Stomach (tissue), 19 donors: ENCODE measurements at places on chromosomes 4 and X. TPM values are rescaled to one million over a fixed set of nuclear protein-coding genes. Genes with fewer than 3 reads are reported as not detected.

The NOP14 gene
- total RNA-seq, result 68.7 TPM

The INPP4B gene
- total RNA-seq, result 40.2 TPM

The CFI gene
- 0.45 TPM for total RNA-seq

The EPGN gene
- total RNA-seq, result not detected

The FAM9A gene
- total RNA-seq, result not detected

The RBMXL3 gene
- not detected for total RNA-seq

The VCX2 gene
- total RNA-seq, result not detected

The PLCXD1 gene
- 34.4 TPM for total RNA-seq

The C4orf36 gene
- total RNA-seq, result not detected

The TIGD4 gene
- 4.1 TPM for total RNA-seq

The GAGE12H gene
- not detected for total RNA-seq

The CYBB gene
- total RNA-seq, result 2.9 TPM

The ADH1A gene
- total RNA-seq, result not detected

The PAGE2 gene
- total RNA-seq, result not detected

The HTN3 gene
- total RNA-seq, result not detected

The TKTL1 gene
- total RNA-seq, result not detected

The KCNE5 gene
- not detected for total RNA-seq

The VEGFC gene
- total RNA-seq, result 6.4 TPM

The NEUROG2 gene
- not detected for total RNA-seq

The PLP1 gene
- 10.3 TPM for total RNA-seq

The CFAP99 gene
- 0.45 TPM for total RNA-seq

The C4orf33 gene
- total RNA-seq, result 4.5 TPM

The MBNL3 gene
- total RNA-seq, result 31.7 TPM

The MAGEA3 gene
- not detected for total RNA-seq

The FREM3 gene
- total RNA-seq, result 0.18 TPM

The VCX gene
- not detected for total RNA-seq

The USP9X gene
- 218 TPM for total RNA-seq

The CT47B1 gene
- not detected for total RNA-seq

The HTN1 gene
- not detected for total RNA-seq

The RHOXF2B gene
- total RNA-seq, result not detected

The P2RY10 gene
- not detected for total RNA-seq

The RLIM gene
- total RNA-seq, result 2.9 TPM

The SPANXN4 gene
- not detected for total RNA-seq

The USP17L25 gene
- total RNA-seq, result not detected

The PABPC1L2A gene
- total RNA-seq, result not detected

The GAGE12D gene
- total RNA-seq, result not detected

The ZNF185 gene
- total RNA-seq, result 3.2 TPM

The BEX1 gene
- 19.5 TPM for total RNA-seq

The ACE2 gene
- 1.0 TPM for total RNA-seq

The ENPP6 gene
- total RNA-seq, result not detected

The PNCK gene
- 16.5 TPM for total RNA-seq

The NALF2 gene
- not detected for total RNA-seq

The GABRB1 gene
- total RNA-seq, result 2.8 TPM

The HDX gene
- under 0.01 TPM for total RNA-seq

The DDX53 gene
- total RNA-seq, result not detected

The LIMCH1 gene
- 15.6 TPM for total RNA-seq
